MG63 (cell line): ENCODE measurements at places on chromosomes 16 and 17. TPM values are rescaled to one million over a fixed set of nuclear protein-coding genes. Genes with fewer than 3 reads are reported as not detected.

DNA sequence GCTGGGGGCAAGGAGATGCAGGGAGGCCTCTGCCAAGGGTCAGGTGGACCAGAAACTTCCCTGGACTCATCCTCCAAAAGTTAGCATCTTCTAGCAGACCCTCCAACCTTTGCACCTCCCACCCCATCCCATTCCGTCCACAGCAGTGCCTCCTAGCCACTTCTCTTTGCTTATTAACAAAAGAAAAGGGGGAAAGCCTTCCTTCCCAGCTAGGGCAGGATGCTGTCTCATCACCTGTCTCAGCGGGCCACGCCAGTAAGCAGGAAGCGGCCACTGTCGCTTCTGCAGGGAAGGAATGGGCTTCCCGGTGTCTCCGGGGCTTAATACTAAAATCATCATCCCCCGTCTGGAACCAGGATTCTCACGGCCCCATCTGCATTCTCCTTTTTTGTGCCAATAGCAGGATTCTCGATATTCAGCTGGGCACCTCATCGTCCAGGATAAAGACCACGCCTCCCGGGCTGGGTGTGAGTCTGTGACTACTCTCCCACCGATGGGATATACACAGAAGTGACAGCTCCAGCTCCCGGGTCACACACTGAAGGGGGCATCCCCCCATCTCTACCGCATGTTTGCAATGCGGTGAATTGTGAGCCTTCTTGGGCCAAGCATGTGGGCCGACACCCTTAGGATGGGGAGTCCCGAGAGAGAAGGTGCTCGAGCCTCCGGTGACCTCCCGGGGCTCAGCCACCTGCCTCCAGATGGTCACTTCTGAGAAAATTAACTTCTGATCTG, 15.5 kb upstream of the RBFOX3 start:
- no peak for DNase-seq

DNA sequence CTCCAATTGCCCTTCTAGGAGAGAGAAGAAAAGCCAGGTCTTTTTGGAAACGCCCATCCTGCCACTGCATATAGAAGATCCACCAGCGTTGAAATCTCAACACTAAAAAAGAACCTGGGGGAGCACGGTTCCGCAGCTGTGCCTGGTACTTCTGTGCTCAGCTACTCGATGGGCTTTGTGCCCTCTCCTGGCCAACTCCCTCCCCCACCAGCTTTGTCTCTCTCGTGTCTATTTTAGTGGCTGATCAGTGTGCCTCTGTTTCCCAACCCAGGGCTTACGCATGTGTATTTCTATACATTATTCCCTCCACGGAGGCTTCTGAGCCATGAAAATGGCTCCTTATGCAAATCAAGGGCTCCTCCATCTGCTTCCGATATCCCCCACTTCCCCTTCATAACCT, 83.5 kb downstream of the RBFOX3 start:
- no peak for DNase-seq

- no peak for DNase-seq
Measured at GRCh38 chr16:30070490-30070889, 4.9 kb downstream of the ALDOA start.

- DNase-seq, result no peak
Measured at GRCh38 chr16:1343428-1344242, 8.0 kb downstream of the TSR3 start.

GRCh38 chr17:69239611-69240600, 11.3 kb upstream of the ABCA10 start:
- no peak for DNase-seq

The DCAF7 gene
- 7.5 and 21.6 TPM in 2 replicates for total RNA-seq

GRCh38 chr16:78022347-78023060, at the start of gene CLEC3A:
Gene CLEC3A, plus strand, starts transcription at chr16:78022548. Its CDS starts 79 bp downstream, at chr16:78022627.
- DNase-seq, result no peak

- no peak for DNase-seq
Measured at GRCh38 chr17:19329839-19330238, 32.7 kb downstream of the B9D1 start.

DNA sequence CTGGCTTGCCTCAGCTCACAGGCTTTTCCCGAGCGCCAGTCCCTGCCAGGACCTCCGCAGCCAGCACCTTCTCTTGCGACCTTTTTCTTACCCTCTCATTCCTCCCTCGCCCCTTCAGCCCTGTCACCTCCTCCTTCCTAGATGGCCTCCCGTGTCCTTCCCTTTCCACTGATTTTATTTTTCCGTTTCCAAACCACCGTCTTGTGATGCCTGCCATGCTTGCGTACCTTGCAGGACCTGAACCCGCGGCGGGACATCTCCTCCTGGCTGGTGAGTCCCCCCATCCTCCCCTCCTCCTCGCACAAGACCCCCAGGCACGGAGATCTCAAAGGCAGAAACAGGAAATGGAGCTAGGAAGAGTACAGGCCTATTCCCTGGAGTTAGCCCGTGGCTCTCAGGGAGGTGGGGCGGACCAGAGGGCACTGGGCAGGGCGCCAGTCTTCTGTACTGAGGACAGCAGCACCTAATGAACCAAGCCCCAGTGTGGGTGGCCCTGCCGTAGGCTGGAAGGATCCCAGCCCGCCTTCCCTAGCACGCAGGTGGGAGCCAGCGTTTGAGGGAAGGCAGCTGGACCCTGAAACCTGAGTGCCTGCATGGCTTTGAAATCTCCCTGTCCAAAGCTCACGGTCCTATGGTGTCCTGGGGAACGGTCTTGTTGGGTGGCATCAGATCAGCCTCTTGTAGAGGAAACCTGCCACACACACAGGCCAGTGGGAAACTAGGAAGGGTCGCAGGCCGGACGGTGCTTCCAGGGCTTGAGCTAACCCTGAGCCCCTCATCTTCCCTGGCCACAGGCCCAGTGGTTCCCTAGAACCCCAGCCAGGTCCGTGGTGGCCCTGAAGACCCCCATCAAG, 612 bp downstream of the CISD3 start:
- peak; percentile 80 for DNase-seq

GRCh38 chr17:54945231-54945630, 23.2 kb downstream of the COX11 start:
- DNase-seq, result no peak

DNA sequence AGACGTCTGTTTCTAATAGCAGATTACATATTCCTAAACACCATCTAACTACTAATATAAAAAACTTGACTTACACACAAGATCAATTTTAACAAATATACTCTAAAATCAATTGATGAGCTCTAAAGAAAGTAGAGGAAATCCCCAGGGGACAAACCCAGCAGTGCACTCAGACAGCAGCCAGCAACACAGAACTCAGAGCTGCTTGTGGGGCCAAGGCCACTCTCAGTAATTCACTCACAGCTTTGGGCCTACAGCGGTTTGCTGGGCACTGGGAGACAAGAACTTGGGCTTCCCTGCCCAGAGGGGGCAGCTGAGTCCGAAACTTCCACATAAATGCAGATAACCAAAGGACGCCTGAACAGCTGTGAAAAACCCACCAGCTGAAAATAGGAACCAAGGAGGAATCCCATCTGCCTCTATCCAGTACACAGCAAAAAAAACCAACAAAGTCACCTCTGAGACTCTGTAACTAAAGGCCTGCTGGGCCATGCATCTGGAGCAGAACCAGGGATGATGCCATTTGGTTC, 21.4 kb downstream of the NPLOC4 start:
- no peak for DNase-seq

DNA sequence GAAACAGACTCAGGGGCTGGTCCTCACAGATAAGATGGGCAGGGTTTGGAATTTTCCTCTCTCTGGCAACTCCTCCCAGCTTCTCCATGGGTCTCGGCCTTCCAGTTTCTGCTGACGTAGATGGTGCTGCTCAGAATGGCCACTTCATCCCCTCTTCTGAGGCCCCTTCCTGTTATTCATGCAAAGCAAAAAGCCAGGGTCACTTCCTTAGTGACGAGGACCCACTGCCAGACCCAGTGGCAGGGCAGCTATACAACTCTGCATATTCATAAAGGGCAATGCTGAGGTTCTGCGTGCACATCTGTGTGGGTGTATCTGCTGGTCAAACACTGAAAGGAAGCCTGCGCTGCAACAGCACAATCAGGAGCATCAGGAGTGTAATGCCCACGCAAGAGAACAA, 108.8 kb downstream of the WSCD1 start:
- DNase-seq, result no peak

The CCL23 gene
- not detected in 2 replicates for total RNA-seq

GRCh38 chr16:27245276-27246172, 23.0 kb downstream of the NSMCE1 start:
- DNase-seq, result peak; percentile 91

The TEX14 gene
- total RNA-seq, result 0.03 TPM in 1 of 2 replicates, not detected in the other

GRCh38 chr16:30601966-30602365, 8.2 kb downstream of the ZNF689 start:
- no peak for DNase-seq

DNA sequence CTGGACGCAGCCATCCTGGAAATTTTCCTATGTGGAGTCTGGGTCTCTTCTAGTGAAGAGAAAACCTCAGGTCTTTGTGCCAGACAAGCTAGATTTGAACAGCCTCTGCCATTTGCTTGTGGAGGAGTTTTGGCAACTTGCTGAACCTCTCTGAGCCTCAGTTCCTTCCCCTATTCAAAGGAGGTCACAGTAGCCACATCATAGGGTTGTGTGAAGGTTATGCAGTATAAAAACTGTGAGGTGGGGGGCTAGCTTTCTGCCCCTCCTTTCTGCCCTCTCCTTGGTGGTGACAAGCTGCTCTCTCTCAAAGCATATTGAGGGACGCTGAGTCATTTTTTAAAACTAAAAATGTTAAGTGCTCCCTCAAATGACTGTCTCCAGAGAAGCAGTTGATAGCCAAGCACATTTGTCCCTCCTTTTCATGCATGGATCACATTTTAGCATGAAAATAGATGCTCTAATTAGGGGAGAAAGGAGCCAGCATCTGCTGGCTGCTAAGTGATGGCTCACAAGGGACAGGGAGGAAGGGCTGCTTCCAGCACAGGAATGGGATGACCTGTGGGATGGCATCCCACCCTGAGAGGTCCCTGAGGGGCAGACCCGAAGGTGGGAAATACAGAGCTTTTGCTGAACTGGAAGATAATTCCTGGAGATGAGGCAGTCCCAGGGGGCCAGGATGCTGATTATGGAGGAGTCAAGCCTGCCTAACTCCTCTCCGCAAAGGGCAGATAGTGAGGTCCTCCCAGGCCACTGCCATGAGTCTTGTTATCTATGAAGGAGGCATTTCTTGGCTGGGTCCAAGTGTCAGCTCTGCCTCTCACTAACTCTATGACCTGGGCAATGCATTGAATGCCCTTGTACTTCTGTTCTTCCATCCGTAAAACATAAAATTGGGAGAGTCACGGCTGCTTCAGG, 218.8 kb downstream of the RAB11FIP4 start:
- DNase-seq, result no peak

- DNase-seq, result no peak
Measured at GRCh38 chr17:422196-422930, 69.8 kb upstream of the RPH3AL start.

The SLC13A5 gene
- total RNA-seq, result not detected in 2 replicates

DNA sequence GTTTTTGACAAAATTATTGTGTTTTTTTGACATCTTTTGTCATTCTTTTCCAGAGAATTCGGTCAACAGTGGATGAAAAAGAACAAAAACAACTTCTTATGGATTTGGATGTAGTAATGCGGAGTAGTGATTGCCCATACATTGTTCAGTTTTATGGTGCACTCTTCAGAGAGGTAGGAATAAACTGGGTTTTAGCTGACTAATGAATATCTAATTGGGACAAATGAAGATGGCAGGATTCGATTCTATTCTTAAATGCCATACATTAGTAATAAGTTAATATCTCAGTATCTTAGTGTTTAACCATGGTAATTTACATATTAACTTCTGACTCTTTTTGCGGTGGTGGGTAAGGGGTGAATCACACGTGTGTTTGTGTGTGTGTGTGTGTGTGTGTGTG, 74.8 kb downstream of the MAP2K4 start:
- DNase-seq, result no peak
